ENCODE measurements at places on chromosomes 1 and 21.
A peak's percentile ranks its signal among the peaks of the same experiment; 100 is the strongest.

GRCh38 chr1:67886076-67886475 is 52.8 kb upstream of the GNG12 start:
- DNase-seq: no peak

- no peak for DNase-seq
Measured at GRCh38 chr1:186418503-186418902, 42.4 kb downstream of the PDC start.

- peak; percentile 94 for DNase-seq
Measured at GRCh38 chr1:200669314-200670241, at the start of gene DDX59. Gene DDX59, minus strand, starts transcription at chr1:200669907. Its CDS starts 3,167 bp downstream, at chr1:200666740.

GRCh38 chr1:1783320-1783719 is 5.0 kb upstream of the NADK start:
- no peak for DNase-seq

- DNase-seq: peak; percentile 51
Measured at GRCh38 chr1:10693497-10694273, 102.8 kb downstream of the CASZ1 start.

DNA sequence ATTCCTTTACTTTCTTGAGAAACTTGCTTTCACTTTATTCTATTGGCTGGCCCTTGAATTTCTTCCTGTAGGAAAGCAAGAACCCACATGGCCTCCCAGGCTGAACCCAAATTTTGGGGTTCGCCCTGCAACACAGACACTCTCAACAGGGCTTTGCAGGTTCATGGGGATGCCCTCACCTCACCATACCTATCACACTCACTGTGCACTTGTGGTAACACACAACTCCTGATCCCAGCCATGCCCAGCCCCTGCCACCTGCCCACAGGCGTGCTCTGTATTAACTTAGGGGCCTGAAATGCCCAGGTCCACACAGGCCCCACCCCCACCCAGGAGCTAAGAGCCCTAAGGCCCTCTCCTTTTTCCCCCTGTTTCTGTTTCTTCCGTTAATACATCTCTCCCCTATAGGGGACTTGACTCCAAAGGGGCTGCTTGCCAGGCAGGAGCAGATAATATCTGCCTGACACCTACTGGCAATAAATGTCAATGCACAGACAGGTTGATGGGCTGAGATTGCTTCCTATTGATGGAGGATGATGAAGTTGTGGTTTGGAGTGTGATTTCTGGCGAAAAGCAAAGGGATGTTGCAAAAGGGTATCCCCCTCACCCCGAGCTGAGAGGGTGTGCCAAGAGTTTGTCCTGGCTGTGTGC is 171.5 kb downstream of the AJAP1 start:
- DNase-seq: no peak

DNA sequence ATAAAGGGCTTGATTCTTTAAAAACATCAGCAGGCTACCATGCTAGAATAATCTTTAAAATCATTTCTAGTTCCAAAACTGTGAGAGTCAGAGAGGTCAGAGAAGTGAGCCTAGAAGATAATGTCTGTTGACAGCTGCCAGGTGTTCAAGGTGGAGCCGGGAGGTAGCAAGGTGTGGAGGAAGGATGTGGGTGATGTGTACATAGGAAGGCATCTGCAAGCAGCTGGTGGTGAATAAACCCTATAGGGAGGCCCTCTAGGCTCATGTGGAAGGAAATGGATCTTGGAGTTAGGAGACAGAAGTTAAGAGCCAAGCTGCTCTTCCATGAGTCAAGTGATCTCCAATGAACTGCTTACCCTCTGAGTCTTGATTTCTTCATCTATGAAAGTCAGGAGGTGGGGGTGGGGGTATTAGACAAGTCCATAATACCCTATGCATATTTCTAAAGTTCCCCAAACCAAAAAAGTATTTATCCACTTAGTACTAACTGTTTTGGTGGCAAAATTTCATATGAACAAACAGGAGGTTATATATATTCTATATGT is 266.3 kb downstream of the RHOU start:
- no peak for DNase-seq

- no peak for DNase-seq
Measured at GRCh38 chr1:21685946-21686678, 17.0 kb upstream of the RAP1GAP start.

- no peak for DNase-seq
Measured at GRCh38 chr1:187027253-187027652, 198.5 kb downstream of the PLA2G4A start.

DNA sequence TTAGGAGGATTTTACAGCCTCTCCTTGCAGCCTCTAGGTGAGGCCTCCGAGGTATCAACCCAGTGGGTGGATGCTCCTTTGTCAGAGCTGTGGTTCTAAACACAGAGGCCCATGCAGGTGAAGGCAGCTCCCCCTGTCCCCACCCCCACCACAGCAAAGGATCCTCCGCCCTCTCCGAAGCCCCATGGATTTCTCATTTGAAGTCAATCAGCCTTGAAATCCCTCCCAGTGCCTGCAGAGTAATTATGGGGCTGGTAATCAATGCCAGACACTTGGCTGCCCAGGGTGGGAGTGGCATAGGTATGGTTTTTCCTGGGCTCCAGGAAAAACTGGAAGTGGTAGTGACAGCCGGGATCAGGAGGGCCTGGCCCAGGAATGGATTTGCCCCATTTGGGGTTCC is 119.5 kb upstream of the CSF3R start:
- DNase-seq: no peak

DNA sequence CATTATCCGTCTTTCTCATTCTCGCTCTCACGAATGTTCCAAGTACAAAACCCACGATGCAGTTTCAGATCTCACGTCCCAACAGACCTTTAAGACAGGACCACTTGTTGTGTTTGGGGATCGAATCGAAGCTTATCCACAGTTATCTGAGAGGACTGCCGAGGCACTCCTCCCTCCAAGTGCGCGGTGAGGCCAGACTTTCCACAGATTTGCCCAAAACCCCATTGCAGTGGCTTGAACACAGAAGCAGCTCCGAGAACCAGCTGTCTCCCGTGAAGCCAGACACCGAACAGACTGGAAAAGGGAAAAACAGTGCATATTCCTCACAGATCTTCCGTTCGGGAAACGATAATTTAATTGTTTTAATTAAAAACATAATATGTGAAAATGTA is 46.5 kb upstream of the COL6A2 start:
- no peak for DNase-seq

DNA sequence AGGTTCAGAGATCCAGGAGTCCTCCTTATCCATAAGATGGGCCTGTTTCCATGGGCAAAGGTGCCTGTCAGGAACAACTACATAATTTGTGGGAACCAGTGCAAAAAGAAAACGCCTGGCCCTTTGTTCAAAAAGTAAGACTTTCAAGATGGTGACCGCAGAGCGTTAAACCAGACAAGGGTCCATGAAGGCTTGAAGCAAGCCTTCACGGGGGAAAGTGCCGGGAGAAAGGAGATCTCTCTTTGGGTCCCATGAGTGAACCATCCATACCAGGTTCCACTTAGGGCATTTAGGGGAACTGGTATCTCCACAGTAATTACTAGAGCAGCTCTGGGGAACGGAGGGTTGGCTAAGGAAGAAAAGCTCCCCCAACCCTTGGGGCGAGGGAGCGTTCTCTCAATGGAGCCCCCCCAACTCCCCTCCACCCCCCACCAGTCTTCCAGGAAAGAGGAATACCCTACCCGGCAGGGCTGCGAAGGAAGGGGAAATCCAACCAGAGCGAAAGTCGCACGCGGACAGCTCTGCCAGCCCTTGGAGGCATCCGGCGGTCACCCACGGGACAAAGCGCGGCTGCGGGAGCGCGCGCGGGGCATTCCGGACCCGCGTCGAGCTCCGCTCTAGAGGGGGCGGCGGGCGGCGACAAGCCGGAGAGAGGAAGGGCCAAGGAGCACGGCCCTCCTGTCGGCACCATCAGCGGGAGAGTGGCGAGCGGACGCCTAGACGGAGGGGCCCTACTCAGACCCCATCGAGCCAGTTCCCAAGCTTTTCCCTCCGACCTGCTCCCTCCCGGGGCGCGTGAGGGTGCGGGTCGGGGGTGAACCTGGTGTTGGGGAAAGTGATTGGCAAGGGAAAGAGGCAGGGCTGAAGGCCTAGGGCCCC is 687 bp upstream of the RASSF5 start:
- DNase-seq: peak; percentile 47

- no peak for DNase-seq
Measured at GRCh38 chr1:87108814-87109411, 194.5 kb downstream of the HS2ST1 start.

DNA sequence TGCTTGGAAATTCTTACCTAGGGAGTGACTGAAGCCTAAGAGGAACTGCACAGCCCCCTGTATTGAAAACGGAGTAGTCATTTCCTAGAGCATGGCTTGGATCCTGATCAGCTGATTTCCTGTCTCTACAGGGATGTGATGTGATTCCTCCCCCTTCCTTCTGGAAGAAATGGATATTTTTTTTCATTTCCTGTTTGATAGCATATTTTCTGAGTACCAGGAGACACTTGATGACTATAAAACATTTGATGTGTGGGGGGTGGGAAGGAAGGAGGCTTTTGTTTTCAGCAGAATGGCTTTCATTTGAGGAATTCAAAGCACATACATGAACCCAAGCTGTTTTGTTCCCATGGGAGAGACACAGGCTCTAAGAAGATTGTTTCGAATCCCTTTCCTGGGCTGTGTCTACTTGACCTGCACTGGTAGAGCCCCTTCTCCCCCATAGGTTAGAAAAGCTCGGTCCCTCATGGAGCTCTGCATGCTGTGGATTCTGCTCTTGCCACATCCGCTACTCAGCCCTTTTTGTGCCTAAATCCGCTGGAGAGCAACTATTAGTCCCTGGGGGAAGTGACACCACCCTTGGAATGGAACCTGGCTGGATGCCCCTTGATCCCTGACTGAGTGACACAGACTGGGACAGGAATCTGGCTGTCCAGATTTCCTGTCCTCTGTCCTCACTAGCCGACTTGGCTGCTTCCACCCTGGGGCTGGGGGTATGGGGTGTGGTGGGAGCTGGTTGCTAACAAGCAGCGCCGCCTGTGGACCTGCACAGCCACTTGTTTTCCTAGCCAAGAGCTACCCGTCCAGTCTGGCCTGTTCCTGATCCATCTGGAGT is 71.8 kb upstream of the MACF1 start:
- no peak for DNase-seq

DNA sequence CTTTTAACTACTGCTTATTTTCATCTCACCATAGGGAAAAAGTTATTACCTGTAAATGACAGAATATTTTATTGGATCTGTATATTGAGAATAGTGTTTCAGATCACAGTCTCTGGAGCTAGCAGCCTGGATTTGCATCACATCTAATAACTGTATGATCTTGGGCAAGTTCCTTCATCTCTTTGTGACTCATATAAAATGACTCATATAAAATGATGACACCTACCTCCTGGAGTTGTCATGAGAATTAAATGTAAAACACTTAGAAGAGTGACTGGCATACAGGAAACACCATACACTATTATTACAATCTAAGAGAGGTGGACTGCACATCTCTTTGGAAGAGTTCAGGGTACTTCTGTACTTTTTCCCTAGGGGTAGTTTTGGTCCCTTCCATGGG is 421.3 kb downstream of the NEGR1 start:
- no peak for DNase-seq

GRCh38 chr1:200035397-200035955 is 8.0 kb downstream of the NR5A2 start:
- DNase-seq: no peak

DNA sequence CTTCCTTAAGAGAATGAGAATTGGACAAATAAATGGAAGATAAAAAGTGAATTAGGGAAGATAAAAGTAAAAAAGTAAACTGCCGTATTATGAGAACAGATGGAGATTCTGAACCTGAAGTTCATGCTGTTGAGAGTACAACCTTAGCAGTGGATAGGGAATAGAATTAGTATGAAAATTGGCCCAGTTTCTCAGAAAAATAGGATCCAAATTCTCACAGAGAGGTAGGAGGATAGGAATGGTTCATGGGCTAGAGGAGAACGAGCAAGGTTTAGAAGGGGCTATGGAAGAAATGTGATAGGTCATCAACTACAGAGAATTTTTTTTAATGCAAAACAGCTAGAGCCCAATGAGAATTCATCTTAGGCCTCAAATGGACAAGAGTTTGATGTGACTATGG is 42.3 kb downstream of the COL24A1 start:
- no peak for DNase-seq

GRCh38 chr1:48031676-48032075 is 34.5 kb upstream of the TRABD2B start:
- DNase-seq: no peak

DNA sequence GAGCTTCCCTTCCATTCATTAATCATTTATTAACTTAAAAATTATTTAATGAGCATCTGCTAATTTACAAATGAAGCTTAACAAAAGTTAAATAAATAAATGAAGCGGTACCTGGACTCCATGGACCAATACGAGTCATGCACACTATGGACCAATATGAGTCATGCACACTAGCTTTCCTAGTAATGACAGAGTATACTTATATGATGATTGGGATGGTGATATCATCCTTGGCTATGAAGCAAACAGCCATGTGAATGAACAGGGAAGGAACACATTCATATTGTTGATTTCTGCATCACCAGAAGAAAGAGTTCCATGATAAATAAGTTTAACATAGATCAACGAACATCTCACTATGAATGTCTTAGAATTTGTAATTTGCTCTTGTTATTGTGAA is 109.9 kb downstream of the SPAG17 start:
- no peak for DNase-seq

DNA sequence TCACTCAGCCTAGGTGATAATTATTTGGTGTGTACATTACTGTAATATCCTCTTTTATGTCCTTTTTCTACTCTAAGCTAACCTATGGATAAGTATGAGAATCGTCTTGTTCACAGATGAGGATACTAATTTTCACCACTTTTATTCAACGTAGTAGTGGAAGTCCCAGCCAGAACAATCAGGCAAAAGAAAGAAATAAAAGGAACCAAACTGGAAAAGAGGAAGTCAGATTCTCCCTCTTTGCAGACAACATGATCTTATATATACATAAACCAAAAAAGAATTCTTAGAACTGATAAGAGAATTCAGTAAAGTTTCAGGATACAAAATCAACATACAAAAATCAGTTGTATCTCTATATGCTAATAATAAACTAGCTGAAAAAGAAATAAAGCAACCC is 12.6 kb upstream of the RGL1 start:
- DNase-seq: no peak

- no peak for DNase-seq
Measured at GRCh38 chr21:16363518-16363917, 633.7 kb downstream of the USP25 start.

GRCh38 chr1:156684227-156684782 is 7.1 kb upstream of the NES start:
- peak; percentile 27 for DNase-seq

DNA sequence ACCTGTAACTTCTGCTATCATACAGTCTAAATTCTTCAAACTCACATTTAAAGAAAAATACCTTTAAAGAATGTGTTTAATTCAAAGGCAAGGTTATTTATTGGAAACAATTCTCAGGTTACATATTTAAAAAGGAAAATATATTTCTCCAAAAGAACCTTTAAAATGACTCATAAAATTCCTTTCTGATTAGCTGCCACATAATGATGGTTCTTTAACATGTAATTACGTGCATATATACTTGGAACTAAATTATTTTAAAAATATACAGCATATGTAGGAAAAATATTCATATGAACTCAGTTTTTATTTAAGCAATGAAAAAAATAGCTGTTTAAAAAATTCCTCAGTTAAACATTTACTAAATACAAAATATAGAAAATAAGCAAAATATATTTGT is 173.6 kb downstream of the COP1 start:
- DNase-seq: no peak

GRCh38 chr1:201385299-201385891 is 7.9 kb upstream of the TNNT2 start:
- peak; percentile 65 for DNase-seq

GRCh38 chr21:38352536-38353219 is 95.9 kb downstream of the KCNJ15 start:
- peak; percentile 50 for DNase-seq

GRCh38 chr1:156475568-156476500 is 24.7 kb downstream of the MEF2D start:
- no peak for DNase-seq
